SK-N-SH (cell line): ENCODE measurements at places on chromosomes 5 and 9. TPM values are rescaled to one million over a fixed set of nuclear protein-coding genes. Genes with fewer than 3 reads are reported as not detected.

ANKRD18B gene
- 2.3 and 2.7 TPM in 2 replicates for polyA plus RNA-seq

- no peaks in the 10 kb centered on the region for H3K36me3 ChIP-seq
- no peaks in the 10 kb centered on the region for H3K4me1 ChIP-seq
- no peaks in the 10 kb centered on the region for H3K27me3 ChIP-seq
- no peak for DNase-seq
- H3K27ac ChIP-seq, result no peak overlapping the region
Measured at GRCh38 chr5:147858565-147858964, 19.9 kb upstream of the SCGB3A2 start.

DNA sequence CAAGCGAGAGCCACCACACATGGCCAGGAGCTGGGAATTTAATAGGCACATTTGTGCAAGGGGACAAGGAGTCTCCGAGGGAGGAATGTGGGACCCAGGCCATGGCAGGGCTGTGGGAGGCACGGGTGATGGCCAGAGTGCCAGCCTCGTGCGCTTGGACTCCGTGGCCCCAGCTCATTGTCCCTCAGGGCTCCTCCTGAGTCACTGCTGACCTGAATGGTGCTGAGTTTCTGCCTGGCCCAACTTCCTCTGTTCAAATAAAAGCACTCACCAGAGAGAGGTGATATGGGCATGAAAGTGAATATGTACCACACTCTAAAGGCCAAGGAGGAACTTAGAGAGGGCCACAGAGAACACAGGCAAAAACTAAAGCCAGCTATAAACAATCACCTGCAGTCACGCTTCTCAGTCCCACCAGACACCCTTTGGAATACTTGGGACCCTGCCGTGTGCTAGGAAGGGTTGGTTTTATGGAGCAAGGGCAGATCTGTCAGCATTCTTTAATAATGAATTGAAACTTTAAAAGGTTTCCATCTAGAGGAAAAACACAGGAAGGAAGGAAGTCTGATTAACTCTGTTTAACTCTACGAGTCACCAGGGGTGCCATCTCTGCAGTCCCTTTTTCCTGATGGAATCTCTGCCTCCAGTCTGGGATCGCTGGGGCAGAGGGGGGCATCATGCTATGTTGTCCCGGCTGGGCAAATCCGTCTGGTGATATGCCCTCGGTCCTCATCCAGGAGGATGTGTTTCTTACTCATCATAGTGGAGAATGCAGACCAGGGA lies 25.1 kb upstream of the UBE2QL1 start:
- H3K4me1 ChIP-seq, result no peaks in the 10 kb centered on the region
- no peak for DNase-seq
- H3K27ac ChIP-seq, result no peak overlapping the region
- no peak overlapping the region for H3K4me3 ChIP-seq
- H3K36me3 ChIP-seq, result no peaks in the 10 kb centered on the region

SERF1A gene
- polyA plus RNA-seq, result 4.2 and 4.3 TPM in 2 replicates

ADRB2 gene
- polyA plus RNA-seq, result 1.0 and 1.2 TPM in 2 replicates
